ENCODE measurements at places on chromosomes 13 and 19.

- no peak for DNase-seq
These were observed 112.5 kb downstream of the ESD start for GRCh38 chr13:46684287-46685001.

DNA sequence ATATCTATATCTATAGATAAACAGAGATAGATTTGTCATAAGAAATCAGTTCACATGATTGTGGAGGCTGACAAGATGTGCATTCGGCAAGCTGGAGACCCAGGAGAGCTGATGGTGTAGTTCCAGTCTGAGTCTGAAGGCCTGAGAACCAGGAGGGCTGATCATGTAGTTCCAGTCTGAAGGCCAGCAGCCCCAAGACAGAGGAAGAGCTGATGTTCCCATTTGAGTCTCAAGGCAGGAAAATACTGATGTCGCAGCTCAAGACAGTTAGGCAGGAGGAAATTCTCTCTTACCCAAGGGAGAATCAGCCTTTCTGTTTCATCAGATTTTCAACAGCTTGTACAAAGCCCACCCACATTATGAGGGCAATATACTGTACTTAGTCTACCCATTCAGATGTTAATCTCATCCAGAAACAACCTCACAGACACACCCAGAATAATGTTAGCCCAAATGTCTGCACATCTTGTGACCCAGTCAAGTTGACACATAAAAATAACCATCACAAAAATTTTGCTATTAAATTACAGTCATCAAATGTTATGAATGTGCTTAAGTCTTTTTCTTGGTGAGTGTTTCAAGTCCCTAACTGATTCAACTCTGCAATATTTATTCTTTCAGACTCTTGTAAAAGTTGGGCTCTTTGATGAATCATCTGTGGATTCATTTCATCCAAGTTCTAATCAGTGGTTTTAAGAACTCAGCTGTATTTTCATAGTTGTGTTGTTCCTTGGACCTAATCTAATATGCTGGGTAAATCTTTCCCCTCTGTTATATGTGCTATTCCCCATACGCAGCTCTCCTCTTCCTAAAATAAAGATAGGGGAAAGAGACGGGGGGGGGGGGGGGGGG lies 22.7 kb upstream of the LRCH1 start:
- DNase-seq, result no peak

DNA sequence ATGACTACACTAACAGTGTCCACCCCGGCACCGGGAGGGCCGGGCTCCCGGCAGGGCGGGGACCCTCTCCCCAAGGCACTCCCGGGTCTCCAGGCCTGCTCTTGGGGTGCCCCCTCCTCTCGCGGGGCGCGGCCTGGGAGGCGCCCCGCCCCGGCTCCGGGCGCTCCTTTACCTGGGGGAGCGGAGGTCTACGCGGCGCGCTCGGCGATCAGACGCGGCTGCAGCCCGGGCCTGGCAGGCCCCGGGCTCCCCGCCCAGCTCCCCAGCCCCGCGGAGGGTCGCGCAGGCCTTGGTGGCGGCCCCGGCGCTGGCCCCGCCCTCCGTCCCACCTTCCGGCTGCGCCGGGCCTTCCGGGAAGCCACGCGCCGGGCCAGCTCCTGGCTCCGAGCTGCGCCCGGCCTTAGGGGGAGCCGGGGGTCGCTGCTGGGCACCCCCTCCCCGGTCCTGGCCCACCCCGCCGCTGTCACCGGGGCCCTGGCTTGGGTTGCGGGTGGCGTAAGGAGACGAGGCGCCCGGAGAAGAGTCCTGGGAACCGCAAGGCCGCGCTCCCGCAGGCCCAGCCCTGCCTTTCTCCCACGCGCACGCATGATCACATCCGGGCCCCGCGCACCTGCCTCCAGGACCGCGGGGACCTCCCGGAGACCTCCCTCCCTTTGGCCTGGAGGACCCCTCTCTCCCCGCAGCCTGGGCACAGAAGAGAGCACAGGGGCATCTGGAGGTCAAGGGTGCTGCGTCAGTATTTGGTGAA lies at the start of gene C19orf12:
TSS of gene C19orf12 (minus strand) at position 309 of the 748 bp plus-strand sequence. CDS start 6,848 bp downstream, outside the sequence.
- peak; percentile 83 for DNase-seq

- DNase-seq, result no peak
These were observed 27.0 kb upstream of the ZNF726 start for GRCh38 chr19:23887642-23888041.

- no peak for DNase-seq
These were observed 748.1 kb upstream of the SGCG start for GRCh38 chr13:22432690-22433089.
